Stimulated activated CD4-positive, alpha-beta T cell treated with anti-CD3 and anti-CD28 coated beads, Interleukin-4, amount 100 ng/mL, for 48 hours (primary cell): ENCODE measurements at places on chromosomes 1 and 21.

DNA sequence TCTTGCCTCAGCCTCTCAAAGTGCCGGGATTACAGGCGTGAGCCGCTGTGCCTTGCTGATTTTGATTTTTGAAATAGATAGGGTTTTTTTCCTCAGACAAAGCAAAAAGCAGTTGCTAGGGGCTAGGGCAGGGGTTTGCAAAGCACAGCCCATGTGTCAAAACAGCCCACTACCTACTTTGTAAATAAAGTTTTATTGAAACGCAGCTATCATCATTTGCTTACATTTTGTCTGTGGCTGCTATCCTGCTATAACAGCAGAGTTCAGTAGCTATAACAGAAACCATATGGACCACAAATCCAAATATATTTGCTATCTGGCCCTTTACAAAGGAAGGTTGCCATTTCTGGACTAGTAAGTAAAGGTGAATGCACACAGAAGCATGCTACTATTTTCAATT, 44.8 kb downstream of the NUF2 start:
- no peak for DNase-seq

DNA sequence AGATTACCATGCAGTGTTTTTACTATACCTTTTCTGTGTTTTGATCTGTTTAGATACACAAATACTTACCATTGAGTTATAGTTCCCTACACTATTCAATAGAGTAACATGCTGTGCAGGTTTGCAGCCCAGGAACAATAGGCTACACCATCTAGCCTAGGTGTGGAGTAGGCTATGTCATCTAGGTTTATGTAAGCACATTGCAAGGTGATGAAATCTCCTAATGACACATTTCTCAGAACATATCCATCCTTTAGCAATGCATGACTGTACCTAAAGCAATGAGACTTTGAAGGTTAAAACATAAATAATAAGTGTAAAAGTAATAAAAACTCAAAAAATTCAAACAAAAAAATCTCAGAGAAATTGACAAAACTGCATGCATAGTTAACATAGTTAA, 358.6 kb downstream of the USH2A start:
- DNase-seq, result no peak

DNA sequence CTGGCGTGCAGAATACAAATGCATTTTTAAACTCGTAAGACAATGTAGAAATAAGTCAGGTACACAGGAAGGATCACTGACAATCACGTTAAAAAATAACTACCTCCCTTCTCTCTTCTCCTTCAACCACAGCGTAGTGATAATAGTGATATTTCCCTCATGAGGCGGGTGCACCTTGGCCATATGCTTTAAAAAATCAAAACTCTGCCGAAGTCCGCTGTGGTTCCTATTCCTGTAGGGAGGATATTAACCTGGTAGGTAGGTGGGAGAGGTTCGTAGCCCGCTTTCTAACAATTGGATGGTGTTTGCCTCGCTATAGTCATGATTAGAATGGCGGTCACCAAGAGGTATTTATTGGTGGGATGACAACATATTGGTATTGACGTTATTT, 732 bp downstream of the GREM2 start:
- no peak for DNase-seq

DNA sequence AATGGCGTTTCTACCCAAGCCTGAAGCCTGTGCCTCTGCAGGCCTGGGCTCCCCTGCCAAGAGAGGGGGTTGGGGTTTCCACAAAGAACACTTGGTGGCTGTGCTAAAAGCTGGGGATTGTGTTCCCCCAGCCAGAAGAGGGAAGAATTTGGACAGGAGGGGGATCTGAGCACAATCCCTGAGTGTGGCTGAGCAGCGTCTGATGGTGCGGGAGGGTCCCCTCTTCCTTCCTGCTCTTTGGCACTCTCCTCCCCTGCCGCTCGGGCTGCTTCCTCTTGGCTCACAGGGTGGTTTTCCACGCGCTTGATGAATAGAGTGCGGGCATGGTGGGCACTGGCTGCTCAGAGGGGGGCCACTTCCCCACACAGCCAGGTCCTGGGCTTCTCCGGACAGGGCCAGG, 3.7 kb downstream of the GPR37L1 start:
- no peak for DNase-seq

DNA sequence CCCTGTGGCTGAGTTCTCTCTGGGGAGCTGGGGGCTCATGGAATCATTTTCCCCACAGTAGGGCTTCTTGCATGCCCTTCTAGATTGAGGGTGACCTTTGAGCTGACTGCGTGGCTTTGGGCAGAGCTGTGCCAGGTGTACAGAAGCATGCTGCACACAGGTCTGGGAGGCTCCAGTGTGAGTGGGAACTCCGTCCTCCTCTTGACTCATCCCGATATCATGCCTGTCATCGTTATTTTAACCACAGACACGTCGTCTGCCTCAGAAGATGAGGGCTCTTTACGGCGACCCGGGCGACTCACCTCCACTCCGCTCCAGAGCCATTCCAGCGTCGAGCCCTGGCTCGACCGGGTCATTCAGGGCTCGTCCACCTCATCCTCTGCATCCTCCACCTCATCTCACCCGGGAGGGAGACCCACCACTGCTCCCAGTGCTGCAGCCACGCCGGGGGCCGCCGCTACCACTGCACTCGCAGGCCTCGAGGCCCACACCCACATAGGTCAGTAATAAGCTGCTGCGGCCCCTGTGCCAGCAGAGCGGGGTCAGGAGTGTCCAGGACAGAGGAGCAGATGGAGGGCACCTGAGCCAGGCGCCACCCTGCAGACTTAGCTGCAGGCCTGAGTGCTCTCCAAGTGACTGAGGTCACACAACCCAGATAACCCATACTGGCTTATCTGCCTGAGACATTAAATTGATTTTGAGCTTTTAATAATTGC, 39.8 kb downstream of the DIP2A start:
- DNase-seq, result no peak
